ENCODE measurements at places on chromosomes 2 and 18. TPM values are rescaled to one million over a fixed set of nuclear protein-coding genes. Genes with fewer than 3 reads are reported as not detected.
A peak's percentile ranks its signal among the peaks of the same experiment; 100 is the strongest.

Gene ANKRD29
- total RNA-seq: 0.18 TPM

Gene TMEFF2
- 1.4 TPM for total RNA-seq

Gene FAHD2A
- 35.0 TPM for total RNA-seq

Gene FKBP1B
- total RNA-seq: 10.2 TPM

Gene DCDC2C
- not detected for total RNA-seq

Gene POTEJ
- not detected for total RNA-seq

Gene FOXD4L1
- total RNA-seq: not detected

DNA sequence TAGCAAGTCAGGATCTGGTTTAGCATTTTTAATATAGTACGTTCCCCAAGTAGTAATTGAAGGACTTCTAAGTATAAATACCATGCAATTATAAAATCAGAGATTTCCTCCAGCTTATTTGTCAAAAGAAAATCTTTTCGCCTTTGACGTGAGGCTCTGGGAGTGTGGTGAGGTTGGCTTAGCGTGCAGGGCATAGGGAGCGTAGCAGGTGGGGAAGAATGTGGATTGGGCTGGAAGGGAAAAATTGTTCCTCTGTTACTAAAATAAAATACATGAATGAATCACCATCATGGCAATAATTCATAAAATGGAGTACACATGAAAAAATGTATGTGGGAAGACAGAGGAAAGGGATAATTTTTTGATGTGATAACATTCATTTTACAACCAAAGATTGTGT lies 5.4 kb upstream of the IL1RL2 start:
- no peaks in the 10 kb centered on the region for H3K4me1 ChIP-seq
- no peak overlapping the region for H3K27ac ChIP-seq
- H3K4me3 ChIP-seq: no peak overlapping the region

- no peak for DNase-seq
- H3K36me3 ChIP-seq: no peaks in the 10 kb centered on the region
- no peak overlapping the region for H3K27ac ChIP-seq
Measured at GRCh38 chr2:173606619-173607248, 252.1 kb downstream of the CDCA7 start.

- H3K4me3 ChIP-seq: peak overlapping the region; percentile 92
- H3K27ac ChIP-seq: peak overlapping the region; percentile 100
- H3K27me3 ChIP-seq: no peaks in the 10 kb centered on the region
- H3K36me3 ChIP-seq: peaks cover 43% of the 10 kb centered on the region
- H3K4me1 ChIP-seq: peaks cover 2% of the 10 kb centered on the region
Measured at GRCh38 chr2:150485871-150486538, 1.5 kb downstream of the RND3 start.

DNA sequence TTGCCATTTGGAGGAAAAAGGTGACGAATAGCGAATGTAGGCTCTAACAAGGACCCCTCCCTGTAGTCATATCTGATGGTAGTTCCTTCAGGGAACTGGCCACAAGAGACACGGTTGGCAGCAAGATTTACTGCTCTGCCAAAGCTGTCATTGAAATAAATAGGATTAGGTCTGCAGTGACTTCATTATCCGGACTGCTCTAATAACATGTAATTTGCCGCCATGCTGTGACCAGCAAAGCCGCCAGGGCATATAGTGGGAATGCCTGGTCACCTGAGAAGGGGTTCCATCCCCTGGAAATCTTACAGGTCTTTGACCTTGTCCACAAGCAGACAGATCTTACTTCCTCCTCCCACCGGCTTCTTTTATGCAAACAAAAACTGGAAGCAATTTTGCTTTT lies 59.4 kb upstream of the LAPTM4A start:
- no peak for DNase-seq
- H3K4me1 ChIP-seq: peaks cover 4% of the 10 kb centered on the region
- H3K27ac ChIP-seq: no peak overlapping the region
- no peaks in the 10 kb centered on the region for H3K27me3 ChIP-seq
- H3K36me3 ChIP-seq: no peaks in the 10 kb centered on the region

GRCh38 chr2:226286916-226287315 lies 512.7 kb downstream of the IRS1 start:
- no peak overlapping the region for H3K4me3 ChIP-seq
- no peak overlapping the region for H3K27ac ChIP-seq
- no peaks in the 10 kb centered on the region for H3K27me3 ChIP-seq
- H3K36me3 ChIP-seq: no peaks in the 10 kb centered on the region

GRCh38 chr2:55550368-55551102 lies 31.0 kb downstream of the CFAP36 start:
- peak; percentile 89 for DNase-seq
- H3K27ac ChIP-seq: no peak overlapping the region
- peaks cover 7% of the 10 kb centered on the region for H3K36me3 ChIP-seq
- no peak overlapping the region for H3K4me3 ChIP-seq

DNA sequence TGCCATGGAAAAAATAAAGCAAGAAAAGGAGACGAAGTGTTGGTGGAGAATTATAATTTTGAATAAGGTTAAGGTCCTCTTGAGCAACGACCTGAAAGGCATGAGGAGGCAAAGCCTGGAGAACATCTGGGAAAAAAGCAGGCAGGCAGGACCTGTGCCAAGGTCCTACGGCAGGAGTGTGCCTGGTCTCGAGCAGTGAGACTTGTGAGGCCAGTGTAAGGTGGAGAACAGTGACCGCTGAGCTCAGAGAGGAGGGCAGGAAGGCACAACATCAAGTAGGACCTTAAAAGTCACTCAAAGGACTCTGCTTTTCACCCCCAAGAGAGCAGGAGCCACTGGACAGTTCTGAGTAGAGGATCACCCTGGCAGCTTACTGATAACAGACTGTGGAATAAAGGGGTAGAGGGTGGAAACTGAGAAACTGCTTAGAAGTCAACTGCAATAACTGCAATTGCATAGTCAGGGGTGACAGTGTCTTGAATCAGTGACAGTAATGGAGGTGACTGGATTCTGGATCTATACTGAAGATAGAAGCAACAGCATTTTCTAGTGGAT lies 3.5 kb downstream of the NOL10 start:
- no peak overlapping the region for H3K4me3 ChIP-seq
- no peaks in the 10 kb centered on the region for H3K27me3 ChIP-seq

- H3K36me3 ChIP-seq: peaks cover 2% of the 10 kb centered on the region
- H3K27ac ChIP-seq: peak overlapping the region; percentile 49
- no peaks in the 10 kb centered on the region for H3K27me3 ChIP-seq
- H3K4me1 ChIP-seq: peaks cover 27% of the 10 kb centered on the region
- DNase-seq: peak; percentile 79
- no peak overlapping the region for H3K4me3 ChIP-seq
Measured at GRCh38 chr2:46644690-46645385, 165.5 kb downstream of the TMEM247 start.

DNA sequence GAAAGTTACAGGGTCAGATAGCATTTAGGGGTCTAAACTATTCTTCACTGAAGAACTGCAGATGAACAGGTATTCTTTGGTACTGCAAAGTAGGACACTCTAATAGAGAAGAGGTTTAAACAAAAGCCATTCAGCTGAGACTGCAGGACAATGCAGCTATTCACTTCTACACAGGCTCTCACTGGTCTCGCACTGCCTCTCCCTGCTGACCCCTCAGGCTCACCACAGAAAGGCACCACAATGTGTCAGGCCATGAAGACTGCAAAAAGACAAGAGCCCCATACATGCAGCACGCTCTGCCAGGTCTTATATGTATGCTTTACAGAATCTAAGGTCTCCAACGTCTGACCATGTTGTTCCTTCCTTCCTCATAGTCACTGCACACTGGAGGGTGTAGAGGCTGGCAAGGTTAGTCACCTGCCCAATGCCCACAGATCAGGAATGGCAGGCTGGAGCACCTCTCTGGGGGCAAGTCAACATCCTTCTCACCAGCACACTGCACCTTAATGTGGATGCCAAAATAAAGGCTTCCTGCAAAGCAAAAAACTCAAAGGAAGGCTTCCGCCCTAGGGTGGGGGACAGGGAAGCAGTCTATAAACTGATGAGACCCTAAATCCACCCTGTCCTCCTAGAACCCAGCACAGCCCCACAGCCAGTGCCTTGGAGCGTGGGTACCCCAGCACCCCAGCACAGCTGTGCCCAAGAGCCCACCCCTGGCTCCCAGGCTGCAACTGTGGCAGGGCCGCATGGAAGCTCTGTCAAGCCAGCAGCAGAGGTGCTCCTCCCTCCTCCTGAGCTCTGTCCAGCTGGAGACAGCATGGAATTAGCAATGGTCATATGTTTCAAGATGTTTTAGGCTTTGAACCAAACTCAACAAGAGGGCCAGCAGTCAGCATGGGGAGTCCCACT lies 10.7 kb upstream of the RNU4ATAC start:
- H3K36me3 ChIP-seq: peaks cover 22% of the 10 kb centered on the region
- H3K4me1 ChIP-seq: peaks cover 4% of the 10 kb centered on the region
- DNase-seq: peak; percentile 23
- no peak overlapping the region for H3K4me3 ChIP-seq
- no peaks in the 10 kb centered on the region for H3K27me3 ChIP-seq
- H3K27ac ChIP-seq: no peak overlapping the region
